ENCODE measurements at places on chromosomes 3 and 15.

- DNase-seq, result no peak
Observed at GRCh38 chr3:38582941-38583645, 66.4 kb downstream of the SCN5A start.

DNA sequence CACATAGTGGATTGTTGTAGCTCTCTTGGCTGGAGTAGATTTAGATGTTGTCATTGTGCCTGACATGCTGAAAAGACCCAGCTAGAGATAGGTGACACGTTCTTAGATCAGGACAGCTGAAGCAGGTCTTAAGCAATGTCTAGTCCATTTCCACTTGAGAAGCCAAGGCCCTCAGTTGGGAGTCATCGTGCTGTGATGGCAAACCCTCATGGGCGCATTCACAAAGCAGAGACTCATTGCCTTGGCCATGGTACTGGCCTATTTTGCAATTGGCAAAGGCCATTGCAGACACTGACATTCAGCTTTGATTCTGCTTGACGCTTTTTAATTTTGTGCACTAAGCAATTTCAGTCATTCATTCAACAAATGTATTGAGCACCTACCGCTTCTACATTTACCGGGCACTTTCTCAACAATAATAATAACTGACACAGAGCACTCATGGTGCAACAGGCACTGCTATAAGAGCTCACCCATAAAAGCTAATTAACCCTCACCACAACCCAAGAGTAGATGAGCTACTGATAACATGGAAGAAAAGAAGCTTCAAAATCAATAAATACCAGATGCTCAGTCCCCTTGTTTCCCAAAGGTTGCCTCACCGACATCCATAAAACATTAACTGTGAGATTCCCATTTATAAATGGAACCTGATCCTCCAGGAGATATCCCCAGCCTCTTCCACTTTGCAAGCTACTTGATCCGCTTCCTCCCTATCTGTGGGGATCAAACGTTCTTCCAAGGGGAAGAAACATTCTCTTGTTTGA, 200.1 kb downstream of the TLE3 start:
- no peak for DNase-seq

- DNase-seq, result no peak
Observed at GRCh38 chr3:68483601-68484000, 448.7 kb downstream of the TAFA4 start.

GRCh38 chr15:37204692-37205091, 104.3 kb upstream of the MEIS2 start:
- DNase-seq, result no peak

DNA sequence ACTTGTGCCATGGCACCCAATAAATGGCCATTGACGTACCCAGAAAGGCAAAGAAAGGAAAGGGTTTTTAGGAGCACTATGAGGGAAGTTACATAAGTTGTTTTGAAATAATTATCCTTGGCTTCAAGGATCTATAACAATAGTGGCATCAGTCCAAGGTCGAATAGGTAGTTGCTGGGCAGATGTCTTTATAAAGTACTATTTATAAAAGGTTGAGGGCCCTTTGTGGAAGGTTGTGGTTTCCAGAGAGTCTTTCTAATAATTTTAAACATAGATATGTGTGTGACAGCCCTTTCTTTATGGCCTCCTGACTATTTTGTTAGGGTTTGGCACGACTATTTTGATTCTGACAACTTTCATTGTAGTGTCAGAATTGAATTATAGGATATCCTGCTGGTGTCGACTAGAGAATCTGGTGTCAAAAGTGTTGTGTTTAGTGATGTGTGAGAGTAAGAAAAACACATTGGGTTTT, 260.5 kb downstream of the PYDC2 start:
- DNase-seq, result no peak

- no peak for DNase-seq
Observed at GRCh38 chr3:146646261-146646660, 41.1 kb upstream of the PLSCR5 start.

- no peak for DNase-seq
Observed at GRCh38 chr15:83107841-83108181, 366 bp downstream of the TM6SF1 start.

- no peak for DNase-seq
Observed at GRCh38 chr3:182920515-182921084, 59.7 kb downstream of the DCUN1D1 start.

- DNase-seq, result no peak
Observed at GRCh38 chr3:181956122-181956521, 244.4 kb downstream of the SOX2 start.

- no peak for DNase-seq
Observed at GRCh38 chr15:70088455-70088854, 9.3 kb downstream of the TLE3 start.

GRCh38 chr15:70100474-70101341, 3.0 kb upstream of the TLE3 start:
- DNase-seq, result no peak

GRCh38 chr3:151379083-151379734, 5.3 kb downstream of the P2RY12 start:
- DNase-seq, result no peak

Data from NCI-H1048 (cell line).